ENCODE measurements at places on chromosomes 11 and 22.
A peak's percentile ranks its signal among the peaks of the same experiment; 100 is the strongest.

- DNase-seq = no peak
These were observed 10.0 kb upstream of the MMP1 start for GRCh38 chr11:102807921-102808320.

- peak; percentile 20 for DNase-seq
These were observed 1.4 kb downstream of the FDX1 start for GRCh38 chr11:110431051-110431672.

GRCh38 chr22:40385036-40385782 lies 14.8 kb downstream of the SGSM3 start:
- peak; percentile 58 for DNase-seq

GRCh38 chr22:29690476-29690875 lies 29.3 kb upstream of the CABP7 start:
- no peak for DNase-seq

DNA sequence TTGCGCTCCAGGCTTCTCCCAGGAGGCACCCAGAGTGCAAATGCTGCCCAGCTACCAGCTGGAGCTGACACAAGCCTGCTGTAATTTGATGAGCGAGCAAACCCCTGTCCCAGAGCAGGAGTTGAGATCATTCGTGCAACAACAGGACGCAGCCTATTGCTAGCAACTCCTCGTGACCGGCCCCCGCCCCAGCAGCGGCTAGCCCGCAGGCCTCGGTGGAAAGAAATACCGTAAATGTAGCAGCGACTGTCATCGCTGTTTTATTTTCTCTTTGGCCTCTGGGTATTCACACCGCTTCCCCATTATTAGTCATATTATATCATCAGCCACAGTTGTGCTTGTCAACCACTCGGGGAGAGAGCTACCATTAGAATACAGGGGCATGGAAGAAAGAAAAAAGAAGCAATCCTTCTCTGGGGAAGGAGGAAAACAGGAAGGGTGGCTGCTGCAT lies 59.2 kb upstream of the ATXN10 start:
- peak; percentile 30 for DNase-seq

DNA sequence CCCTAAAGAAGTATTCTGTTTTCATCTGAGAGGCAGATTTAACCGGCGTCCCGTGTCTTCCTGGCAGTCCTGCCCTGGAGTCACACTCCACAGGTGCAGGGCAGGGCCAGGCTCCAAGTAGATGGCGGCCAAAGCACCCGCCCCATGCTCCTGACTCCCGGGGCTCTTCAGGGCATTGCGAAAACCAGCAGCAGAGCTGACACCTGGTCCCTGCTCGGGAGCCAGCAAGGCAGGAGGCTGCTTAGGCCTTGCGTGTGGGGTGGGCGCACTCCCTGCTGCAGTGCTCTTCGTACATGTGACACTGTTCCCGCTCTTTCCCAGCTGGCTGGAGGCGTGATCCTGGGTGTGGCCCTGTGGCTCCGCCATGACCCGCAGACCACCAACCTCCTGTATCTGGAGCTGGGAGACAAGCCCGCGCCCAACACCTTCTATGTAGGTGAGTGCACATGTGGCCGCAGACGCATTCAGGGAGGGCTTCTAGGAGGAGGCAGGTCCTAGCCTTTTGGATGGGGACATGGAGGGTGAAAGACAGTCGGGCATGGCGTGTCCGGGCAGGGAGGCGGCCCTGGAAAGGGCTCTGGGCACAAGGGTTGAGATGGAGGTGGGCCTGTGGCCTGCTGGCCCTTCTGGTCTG lies 10.3 kb upstream of the TSSC4 start:
- DNase-seq = no peak

- no peak for DNase-seq
These were observed 142.0 kb upstream of the NTM start for GRCh38 chr11:131228378-131228777.

- no peak for DNase-seq
These were observed 31.9 kb upstream of the ZC3H12C start for GRCh38 chr11:110061296-110061695.

GRCh38 chr11:105260976-105261375 lies 121.4 kb upstream of the CARD18 start:
- no peak for DNase-seq

- DNase-seq = no peak
These were observed 22.6 kb downstream of the KREMEN1 start for GRCh38 chr22:29095459-29095858.

DNA sequence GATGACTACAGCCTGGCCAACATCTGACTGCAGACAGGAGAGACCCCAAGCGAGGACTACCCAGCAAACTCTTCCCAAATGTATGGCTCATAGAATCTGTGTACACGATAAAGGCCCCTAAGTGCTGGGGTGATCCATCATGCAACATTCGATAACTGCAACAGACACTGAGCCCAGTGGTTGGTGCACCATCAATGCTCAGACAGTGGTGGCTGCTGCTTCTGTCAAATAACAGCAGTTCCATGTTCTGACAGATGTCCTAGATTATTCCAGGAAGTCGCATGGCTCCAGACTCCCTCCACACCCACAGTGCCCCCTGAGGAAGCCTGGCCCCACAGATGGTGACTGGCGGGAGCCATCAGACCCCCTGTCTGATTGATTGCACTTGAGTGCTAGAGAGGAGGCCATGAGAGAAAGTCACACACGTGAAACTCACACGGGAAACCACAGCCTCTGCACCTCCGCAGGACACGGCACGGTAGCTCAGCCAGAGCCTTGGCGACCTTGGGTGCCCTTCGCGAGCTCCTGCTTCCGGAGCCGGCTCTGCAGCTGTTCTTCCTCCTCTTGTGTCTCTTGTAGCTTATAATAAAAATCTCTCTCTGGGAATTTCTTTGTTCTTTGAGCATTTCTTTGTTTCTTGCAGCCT lies 1155.9 kb downstream of the TBC1D22A start:
- DNase-seq = no peak

GRCh38 chr11:75189911-75190310 lies 39.0 kb downstream of the SLCO2B1 start:
- no peak for DNase-seq

- no peak for DNase-seq
These were observed 76.2 kb downstream of the ARHGAP32 start for GRCh38 chr11:129115652-129116586.

- DNase-seq = peak; percentile 75
These were observed at the start of gene ASRGL1 for GRCh38 chr11:62337303-62338181. Gene ASRGL1 (plus strand): TSS chr11:62337448. CDS start chr11:62337978, 530 bp downstream.

DNA sequence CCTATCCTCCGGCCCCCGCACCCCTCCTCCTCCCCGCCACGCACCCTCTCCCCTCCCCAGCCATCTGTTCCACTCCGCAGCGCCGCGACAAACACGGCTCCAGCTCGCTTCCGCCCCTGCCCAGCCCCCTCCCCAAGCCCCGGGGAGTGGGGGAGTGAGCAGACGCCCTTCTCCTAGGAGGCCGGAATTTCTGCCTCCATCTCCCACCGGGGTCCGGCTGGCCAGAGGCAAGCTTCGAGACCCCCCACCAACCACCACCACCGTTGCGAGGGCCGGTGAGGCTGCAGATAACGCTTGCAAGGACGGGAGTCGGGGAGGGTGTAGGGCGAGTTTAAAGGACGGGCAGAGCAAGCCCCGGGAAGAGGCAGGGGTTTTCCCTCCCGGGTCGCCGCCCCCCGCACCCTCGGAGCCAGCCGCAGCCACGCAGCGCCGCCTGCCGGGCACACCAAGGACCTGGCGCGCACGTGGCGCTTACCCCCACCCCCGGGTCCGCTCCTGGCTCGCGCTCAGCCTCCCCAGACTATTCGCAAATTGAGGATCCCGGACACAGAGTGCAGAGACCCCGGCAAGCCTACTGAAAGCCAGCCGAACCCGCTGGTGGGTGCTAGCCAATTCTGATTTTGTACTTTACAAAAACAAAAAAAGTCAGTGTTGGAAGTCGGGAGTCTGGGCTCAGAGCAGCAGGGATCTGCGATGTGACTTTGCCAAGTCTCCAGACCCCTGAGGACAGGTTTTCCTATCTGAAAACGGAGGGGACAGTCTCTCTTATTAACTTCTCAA lies 22.6 kb downstream of the RTN4RL2 start:
- DNase-seq = peak; percentile 58

DNA sequence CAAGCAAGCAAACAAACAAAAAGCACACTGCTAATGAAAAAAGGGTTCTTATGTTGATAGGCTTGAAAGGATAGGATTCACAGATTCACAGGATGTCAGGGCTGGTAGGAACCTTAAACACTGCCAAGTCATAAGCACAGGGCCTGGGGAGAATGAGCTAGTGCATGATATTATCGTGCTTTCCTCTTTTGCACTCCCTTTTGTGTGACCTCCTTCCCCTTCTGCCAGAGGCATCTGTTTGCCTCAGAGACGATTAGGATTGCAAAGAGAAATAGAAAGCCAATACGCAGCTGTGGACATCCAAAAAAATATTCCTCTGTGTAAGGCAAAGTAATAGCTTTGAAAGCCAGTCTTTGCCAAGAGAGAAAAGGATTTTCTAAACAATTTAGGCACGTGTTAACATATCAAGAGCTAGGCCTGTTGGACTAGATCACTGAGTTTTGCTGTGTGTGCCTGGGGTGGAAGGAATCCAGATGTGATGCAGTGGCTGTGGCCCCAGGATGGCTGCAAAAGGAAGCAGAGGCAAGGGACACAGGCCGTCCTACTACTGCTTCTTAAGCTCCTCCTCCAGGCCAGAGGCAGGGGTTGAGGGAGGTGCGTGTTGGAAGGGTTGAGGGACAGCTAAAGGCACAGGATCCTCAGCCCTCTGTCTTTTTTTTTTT lies 30.6 kb downstream of the MCHR1 start:
- DNase-seq = no peak

GRCh38 chr11:69309631-69310280 lies 15.8 kb downstream of the MYEOV start:
- DNase-seq = no peak

DNA sequence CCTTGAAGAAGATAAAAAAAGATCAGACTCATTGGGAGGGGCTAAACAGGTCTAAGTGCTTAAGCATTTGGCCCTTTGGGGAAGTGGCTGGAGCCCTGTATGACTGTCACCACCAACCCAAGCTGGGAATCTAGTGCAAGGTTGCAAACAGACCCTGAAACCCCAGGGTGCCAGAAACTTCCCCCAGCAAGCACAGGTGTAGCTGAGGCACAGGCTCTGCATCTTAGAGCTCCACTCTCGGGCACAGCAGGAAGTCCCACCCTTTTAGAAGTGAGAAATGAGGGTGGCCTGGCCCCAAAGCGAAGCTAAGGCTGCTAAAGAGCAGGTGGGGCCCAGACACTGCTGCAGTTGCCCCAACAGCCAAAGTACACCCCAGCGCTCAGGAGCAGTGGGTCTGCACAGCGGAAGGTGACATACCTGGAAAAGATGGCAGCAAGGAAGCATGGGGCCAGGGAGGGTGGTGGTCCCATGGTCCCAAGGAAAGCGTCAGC lies 5.8 kb upstream of the KDM2A start:
- peak; percentile 36 for DNase-seq

GRCh38 chr22:37230673-37231405 lies 13.2 kb downstream of the RAC2 start:
- peak; percentile 71 for DNase-seq

GRCh38 chr22:42074846-42075676 lies 1.0 kb downstream of the PHETA2 start:
- no peak for DNase-seq

- DNase-seq = no peak
These were observed 288.1 kb downstream of the TBC1D22A start for GRCh38 chr22:47050401-47051051.

DNA sequence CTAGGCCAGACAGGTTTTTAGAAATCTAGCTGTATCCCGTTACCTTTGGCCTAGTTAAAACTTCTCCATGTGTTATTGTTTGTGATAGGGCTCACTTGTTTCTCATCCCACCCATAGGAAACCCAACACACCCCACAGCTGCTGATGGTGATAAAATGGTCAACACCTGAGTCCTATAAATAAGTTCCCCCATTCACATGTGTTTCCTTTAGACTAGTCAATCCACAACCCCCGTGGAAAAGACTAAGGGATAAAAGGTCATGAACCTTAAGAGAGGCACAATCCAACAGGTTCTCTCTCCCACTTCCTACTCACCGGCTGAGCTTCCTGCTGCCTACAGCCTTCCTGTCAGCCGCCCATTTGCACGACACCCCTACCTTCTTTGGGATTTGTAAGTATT lies 768.4 kb downstream of the JRKL start:
- DNase-seq = no peak

DNA sequence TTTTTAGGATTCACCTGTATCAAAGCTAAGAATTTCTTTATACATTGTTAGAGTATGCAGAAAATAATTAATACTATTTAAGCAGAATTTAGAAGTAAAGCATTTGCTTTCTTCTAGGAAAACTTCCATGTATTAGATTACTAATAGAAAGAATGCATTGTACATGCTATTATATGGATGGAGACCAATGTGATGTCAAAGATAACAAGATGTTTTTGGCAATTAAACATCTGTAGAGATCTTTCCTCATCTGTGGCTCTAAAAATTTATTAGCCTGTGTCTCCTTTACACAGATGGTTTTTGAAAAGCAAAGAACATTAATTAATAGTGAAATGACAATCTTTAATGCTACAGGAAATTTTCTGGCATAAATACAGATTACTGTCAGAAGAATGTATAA lies 198.4 kb upstream of the CCDC179 start:
- DNase-seq = no peak

DNA sequence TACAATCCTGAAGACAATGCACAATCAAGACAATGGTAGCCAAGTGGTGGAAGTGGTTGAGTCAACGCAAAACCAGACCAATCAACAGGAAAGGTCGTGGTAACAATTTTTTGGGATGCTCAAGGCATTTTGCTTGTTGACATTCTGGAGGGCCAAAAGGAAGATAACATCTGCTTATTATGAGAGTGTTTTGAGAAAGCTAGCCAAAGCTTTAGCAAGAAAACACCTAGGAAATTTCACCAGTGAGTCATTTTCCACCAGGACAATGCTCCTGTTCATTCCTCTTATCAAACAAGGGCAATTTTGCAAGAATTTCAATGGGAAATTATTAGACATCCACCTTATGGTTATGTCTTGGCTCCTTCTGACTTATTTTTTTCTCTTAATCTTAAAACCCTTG lies 1932.2 kb upstream of the RAG2 start:
- no peak for DNase-seq

DNA sequence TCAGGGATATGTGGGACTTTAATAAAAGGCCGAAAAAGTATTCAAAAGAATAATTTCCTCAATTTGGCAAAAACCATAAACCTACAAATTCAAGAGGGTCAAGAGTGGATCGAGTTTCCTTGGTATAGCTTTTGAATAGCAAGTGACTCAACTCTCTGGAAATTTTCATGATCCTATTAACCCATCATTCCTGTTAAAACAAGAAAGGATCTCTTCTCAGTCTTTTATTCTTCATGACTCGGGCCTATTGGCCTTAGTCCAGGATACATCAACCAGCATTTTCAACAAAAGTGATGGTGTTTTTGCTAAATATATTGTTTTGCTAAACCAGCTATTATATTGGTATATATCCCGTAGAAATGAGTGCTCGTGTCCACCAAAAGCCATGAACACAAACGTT lies 110.3 kb downstream of the ATXN10 start:
- DNase-seq = no peak

DNA sequence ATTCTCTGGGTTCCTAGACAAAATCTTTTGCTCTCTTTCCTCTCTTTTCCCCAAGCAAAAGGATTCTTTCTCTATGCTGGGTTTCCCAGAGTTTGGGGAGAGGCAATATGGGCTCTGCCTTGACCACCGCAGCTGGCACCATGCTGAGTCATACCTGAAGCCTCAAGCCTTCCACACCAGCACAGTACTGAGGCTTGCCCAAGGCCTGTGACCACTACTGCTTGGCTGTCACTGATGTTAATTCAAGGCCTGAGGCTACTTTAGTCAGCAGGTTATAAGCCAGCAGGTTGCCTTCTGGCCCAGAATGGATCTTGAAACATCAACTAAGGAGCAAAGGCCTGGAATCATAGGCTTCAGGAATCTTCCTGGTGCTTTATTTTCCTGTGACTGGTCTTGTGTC lies 185.3 kb downstream of the DYNC2H1 start:
- no peak for DNase-seq
